ENCODE measurements at places on chromosomes 7 and 10.

GRCh38 chr7:76121044-76121443 lies 73.1 kb downstream of the MDH2 start:
- DNase-seq: no peak

GRCh38 chr10:133257489-133258065 lies 19.1 kb downstream of the ADAM8 start:
- DNase-seq: no peak

- DNase-seq: no peak
These were observed 268.2 kb downstream of the PLXDC2 start for GRCh38 chr10:20084451-20084850.

GRCh38 chr10:89371079-89371478 lies 6.8 kb upstream of the IFIT1B start:
- DNase-seq: no peak

DNA sequence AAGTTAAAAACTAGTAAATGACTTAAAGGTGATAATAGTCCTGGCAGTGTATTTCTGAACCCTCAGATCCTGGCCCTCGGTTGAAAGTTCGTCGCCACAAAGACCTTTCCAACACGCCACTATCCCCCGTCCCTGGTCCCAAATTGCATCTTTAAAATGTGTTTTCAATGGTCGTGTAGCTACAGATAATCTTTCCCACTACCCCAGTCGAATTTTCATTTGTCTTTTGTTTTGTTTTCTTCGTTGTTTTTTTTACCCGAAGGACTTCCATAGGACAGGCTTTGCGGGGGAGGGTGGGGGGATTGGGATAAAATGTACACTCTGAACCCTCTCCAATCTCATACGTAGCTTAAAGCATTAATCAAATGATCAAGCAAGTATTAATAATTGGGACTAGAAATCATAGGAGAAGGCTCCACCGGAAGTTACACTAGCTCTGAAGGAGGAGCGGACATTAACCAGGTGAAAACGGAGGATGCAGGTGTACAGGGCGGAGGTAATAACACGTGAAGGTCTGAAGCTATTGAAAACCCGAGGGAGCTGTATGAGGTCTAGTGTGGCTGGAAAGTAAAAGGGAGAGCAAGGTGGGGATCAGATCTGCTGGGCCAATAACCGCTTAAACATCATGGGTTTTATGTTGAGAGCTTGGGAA lies 32.8 kb upstream of the PHF14 start:
- DNase-seq: no peak

- DNase-seq: no peak
These were observed 51.5 kb downstream of the CCNY start for GRCh38 chr10:35387768-35388167.

GRCh38 chr10:80184291-80184690 lies 21.0 kb downstream of the ANXA11 start:
- no peak for DNase-seq

DNA sequence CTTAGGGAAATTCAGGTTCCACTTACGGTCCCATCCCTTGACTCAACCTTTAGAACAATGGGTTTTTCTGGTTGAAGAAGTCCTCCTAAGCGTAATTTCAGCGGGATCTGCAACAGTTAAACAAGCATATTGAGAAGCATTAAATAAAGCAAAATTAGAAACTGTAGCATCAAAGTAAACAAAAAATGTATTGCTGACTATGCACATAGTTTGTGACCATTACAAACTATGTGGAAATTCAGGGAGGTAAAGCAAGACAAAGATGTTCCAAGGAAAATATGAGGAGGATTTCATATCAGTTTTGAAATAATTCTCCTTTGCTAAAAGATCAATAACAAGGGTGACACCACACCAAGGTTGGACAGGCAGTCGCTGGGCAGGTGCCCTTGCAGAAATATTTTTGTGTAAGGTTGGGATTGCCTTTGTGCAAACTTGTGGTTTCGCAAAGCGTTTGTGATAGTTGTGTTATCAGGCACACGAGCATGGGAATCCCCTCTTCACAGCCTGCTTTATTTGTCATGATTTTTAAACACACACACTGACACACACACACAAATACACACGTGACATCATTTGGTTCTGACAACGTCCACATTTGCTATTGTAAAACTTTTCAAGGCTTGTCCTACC lies 5.4 kb upstream of the CYP3A5 start:
- DNase-seq: no peak

- DNase-seq: no peak
These were observed 175.8 kb upstream of the AGK start for GRCh38 chr7:141375442-141375841.

- DNase-seq: no peak
These were observed 153.7 kb downstream of the GALNT17 start for GRCh38 chr7:71285571-71286145.

GRCh38 chr7:151276666-151277590 lies 28.4 kb upstream of the SMARCD3 start:
- no peak for DNase-seq

DNA sequence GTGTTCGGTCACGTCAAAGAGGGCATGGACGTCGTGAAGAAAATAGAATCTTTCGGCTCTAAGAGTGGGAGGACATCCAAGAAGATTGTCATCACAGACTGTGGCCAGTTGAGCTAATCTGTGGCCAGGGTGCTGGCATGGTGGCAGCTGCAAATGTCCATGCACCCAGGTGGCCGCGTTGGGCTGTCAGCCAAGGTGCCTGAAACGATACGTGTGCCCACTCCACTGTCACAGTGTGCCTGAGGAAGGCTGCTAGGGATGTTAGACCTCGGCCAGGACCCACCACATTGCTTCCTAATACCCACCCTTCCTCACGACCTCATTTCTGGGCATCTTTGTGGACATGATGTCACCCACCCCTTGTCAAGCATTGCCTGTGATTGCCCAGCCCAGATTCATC lies 6.5 kb downstream of the PPIF start:
- no peak for DNase-seq

DNA sequence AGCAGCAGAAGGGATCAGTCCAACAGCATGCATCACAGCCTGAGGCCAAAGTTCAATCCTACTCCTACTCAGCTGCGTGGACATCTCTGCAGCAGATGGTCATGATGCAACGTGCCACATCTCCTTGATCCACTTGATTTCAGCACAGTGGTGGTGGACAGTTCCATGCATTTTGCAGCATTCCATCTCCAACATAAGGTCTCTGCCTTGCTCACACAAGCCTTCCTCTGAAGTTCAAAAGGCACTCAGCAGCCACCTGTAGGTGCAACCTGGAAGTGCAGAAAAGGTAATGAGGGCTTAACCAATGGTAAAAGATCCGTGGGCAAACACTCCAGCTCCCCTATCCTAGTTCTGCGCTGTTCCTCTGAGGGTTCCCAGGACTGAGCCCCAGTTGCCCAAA lies 57.5 kb upstream of the CHCHD3 start:
- DNase-seq: no peak

DNA sequence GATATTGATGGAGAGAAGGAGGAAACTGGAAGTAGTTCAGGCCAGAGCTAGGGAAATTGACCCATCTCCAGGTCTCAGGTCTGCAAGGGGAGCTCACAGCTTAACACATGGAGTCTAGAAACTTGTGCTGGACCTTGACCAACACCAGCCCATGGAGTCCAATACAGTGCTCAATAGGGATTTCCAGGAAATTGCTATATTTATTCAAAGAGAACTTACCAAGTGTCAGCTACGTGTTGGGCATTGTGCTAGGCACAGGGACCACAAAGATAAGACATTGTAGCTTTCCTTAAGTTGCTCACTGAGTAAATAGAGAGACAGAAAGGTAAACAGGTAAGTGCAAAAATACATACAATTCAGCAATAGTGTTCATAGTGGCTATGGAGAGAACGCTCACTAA lies 72.7 kb upstream of the ATRNL1 start:
- no peak for DNase-seq

- DNase-seq: no peak
These were observed 147.1 kb upstream of the GHITM start for GRCh38 chr10:83991986-83992753.

DNA sequence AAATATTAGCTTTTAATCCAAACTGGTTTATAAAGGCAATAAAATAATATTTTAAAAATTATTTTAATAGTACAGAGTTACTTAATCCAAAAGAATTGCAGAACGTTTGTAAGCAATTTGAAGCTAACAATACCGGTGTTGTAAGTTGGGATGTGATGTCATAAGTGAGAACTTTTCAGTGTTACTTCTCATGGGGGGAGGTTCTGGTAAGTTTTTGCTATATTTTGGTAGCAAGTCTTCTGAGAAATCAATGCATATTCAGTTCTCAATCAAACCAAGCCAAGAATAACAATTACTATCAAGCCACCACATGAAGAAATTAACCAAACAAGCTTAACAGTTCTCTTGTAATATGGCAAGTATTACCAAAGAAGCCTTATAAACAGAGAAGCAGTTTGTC lies 147.1 kb upstream of the ASAH2 start:
- no peak for DNase-seq

DNA sequence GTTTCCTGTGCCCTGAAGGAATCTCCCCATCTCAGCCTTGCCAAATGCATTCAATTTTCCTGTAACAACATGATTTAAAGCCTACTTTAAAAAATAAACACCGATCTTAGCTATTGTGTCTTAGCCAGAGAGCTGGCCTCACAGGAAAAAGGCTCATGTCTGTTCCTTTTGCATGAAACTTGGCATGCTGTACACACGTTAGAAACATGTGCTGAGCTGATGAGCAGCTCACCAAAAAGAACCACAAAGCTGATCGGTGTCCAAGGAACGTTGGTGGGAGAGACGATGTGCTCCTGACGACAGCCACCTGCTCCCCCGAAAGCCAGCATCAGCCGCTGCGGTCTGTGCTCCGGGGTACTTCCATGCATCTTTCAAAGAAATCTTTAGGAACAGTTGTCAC lies 135.9 kb downstream of the ADARB2 start:
- DNase-seq: no peak

DNA sequence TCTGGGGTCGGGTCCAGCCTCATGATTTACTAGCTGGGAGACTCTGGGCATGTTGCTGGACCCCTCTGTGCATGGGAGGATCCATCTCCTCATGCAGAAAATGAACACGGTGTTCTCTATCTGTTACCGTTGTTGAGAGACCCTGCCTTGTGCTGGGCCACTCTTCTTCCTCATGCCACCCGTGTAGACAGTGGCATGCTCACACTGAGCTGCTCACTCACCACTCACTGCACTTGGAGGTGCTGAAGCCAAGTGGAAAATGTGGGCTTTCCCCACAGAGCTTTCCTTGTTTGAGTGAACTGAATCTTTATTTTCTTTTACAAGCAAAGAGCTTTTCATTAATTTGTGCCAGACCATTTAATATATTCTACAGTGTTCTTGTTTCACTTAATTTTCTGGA lies 77.5 kb upstream of the GDF10 start:
- DNase-seq: no peak

DNA sequence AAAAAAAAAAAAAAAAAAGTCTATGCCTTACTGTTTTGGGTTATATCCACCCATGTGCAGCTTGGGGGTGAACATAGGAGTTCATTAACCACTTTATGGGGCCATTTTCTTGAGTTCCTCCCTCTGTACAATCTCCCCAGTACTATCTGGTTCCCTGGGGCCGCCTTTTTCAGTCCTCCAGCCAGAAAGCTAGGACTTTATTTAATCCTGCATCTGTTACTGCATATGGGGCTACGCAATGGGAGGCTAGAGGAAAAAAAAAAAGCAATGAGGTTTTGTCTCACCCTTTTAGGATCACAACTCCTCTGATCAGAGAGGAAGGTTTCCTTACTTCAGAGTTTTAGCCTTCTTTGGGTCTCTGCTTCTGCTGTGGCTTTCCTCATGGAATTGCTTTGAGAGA lies 51.0 kb downstream of the BTRC start:
- no peak for DNase-seq

- DNase-seq: no peak
These were observed 164.3 kb downstream of the BAMBI start for GRCh38 chr10:28841625-28842024.

GRCh38 chr7:20343205-20343604 lies 12.5 kb downstream of the ITGB8 start:
- DNase-seq: no peak

DNA sequence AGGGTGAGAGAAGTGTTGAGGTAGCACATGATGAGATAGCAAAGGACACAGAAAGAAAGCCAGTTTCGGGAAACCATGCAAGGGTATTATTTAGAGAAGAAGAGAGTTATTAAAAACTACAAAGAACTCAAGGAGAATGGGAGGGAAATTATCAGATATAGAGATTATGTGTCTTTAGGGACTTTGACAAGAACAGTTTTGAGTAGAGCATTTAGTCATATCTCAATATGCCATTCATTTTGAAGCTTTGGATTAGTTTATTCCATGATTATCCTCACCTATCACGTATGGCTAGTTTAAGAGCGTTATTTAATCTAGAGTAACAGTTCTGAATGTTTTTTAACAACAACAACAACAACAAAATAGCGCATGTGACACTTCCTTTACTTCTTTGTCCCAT lies 409.4 kb downstream of the EXOC4 start:
- DNase-seq: no peak

GRCh38 chr10:118436742-118437141 lies 94.6 kb upstream of the FAM204A start:
- DNase-seq: no peak

- no peak for DNase-seq
These were observed 102.4 kb downstream of the SVIL start for GRCh38 chr10:29532256-29532878.

DNA sequence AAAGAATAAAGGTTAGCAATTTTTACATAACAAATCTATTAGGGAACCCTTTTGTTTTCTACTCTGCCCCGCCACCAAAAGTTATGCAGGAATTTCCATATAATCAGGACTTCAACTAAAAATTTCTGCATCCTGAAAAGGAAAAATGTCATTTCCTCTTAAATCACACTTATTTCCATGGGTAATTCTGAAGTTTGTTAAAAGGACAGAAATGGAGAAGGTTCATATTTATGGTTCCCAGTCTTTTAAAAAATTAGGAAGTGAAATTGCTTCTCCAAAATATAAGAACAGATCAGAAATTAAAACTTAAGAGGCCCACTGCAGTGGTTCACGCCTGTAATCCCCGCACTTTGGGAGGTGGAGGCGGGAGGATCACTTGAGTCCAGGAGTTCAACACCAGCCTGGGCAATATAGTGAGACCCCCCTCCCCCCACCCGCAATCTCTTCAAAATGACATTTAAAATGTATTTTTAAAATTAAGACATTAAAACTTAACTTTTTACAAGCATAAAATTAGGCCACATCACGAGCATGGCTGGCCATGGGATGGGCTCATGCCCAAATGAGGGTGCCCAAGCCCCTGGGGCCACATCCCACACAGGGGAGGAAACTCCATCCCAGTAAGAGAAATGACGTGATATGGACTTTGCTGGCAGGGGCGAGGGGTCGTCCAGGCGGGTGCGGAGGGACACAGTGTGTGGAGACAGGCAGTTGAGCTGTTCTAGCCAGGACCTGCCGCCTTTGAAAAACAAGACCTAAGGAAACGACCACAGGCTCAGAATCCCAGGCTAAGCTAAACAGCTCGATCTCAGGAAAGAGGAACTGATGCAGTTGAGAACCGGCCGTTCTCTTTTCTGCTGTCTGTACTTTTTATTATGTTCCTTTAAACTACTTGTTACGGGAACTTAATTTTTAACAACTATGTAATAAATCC lies 51.3 kb upstream of the NFE2L3 start:
- no peak for DNase-seq

- DNase-seq: no peak
These were observed 21.3 kb upstream of the ZMIZ2 start for GRCh38 chr7:44727158-44727936.
